Neural cell (in vitro differentiated cells): ENCODE measurements at places on chromosomes 4 and X. TPM values are rescaled to one million over a fixed set of nuclear protein-coding genes. Genes with fewer than 3 reads are reported as not detected.

Gene STAP1
- not detected in 2 replicates for polyA plus RNA-seq

Gene TMPRSS11D
- not detected in 2 replicates for polyA plus RNA-seq

Gene FGB
- not detected in 2 replicates for polyA plus RNA-seq

Gene PFKFB1
- 0.51 and 0.52 TPM in 2 replicates for polyA plus RNA-seq
